ENCODE measurements at places on chromosomes 3 and 15.
A peak's percentile ranks its signal among the peaks of the same experiment; 100 is the strongest.

DNA sequence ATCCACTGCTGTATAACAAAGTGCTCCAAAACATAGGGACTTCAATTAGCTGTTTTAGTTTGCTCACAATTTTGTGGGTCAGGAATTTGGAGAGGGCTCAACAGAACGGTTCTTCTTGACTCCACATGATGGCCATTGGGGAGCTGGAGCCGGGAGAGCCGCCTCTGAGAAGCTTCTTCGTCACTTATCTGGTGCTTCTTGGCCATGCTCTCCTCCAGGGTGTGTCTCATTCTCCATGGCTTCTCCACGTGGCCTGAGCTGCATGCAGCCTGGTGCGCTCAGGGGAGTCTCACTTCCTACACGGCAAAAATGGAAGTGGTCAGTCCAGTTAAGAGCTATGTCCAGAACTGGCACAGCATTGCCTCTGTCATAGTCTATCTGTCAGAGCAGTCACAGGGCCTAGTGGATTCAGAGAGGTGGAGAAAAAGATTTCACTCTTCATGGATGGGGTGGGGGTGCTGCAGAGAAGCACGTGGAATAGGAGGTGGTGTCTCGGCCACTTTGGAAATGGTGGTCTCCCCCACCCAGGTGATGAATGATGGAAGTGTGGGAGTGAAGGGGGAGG lies 26.3 kb upstream of the PRR23E start:
- DNase-seq, result no peak

DNA sequence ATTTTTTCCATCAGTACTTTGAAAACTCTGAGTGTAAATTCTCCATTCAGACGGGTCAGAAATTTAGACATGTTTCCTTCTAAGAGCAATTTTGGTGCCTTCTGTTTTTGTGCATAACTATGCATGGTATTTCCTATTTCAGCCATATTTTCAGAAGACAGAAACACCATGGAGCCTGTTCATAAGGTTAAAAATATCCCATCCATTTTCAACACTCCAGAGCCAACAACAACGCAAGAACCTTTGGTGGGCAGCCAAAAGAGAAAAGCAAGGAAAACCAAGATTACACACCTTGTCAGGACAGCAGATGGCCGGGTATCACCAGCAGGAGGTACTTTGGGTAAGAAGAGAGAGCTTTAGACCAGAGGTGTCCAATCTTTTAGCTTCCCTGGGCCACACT lies 275.6 kb downstream of the BBX start:
- no peak for DNase-seq

DNA sequence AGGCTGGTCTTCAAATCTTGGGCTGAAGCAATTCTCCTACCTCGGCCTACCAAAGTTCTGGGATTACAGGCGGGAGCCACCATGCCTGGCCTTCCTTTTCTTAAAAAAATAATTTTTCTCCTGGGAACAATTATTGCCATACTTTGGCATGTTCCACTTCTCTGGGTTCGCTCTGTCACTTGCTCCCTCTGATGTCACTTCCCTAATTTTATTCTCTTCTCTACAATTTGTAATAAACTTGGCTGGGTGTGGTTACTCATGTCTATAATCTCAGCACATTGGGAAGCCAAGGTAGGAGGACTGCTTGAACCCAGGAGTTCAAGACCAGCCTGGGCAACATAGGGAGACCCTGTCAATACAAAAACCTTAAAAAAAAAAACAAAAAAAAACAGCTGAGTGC lies 6.1 kb upstream of the IMPDH2 start:
- no peak for DNase-seq

GRCh38 chr3:97778152-97778551 lies 13.6 kb downstream of the ARL6 start:
- DNase-seq, result no peak

- no peak for DNase-seq
Measured at GRCh38 chr15:41917767-41918430, 24.0 kb upstream of the SPTBN5 start.

- DNase-seq, result no peak
Measured at GRCh38 chr3:120289636-120290035, 4.6 kb upstream of the GPR156 start.

DNA sequence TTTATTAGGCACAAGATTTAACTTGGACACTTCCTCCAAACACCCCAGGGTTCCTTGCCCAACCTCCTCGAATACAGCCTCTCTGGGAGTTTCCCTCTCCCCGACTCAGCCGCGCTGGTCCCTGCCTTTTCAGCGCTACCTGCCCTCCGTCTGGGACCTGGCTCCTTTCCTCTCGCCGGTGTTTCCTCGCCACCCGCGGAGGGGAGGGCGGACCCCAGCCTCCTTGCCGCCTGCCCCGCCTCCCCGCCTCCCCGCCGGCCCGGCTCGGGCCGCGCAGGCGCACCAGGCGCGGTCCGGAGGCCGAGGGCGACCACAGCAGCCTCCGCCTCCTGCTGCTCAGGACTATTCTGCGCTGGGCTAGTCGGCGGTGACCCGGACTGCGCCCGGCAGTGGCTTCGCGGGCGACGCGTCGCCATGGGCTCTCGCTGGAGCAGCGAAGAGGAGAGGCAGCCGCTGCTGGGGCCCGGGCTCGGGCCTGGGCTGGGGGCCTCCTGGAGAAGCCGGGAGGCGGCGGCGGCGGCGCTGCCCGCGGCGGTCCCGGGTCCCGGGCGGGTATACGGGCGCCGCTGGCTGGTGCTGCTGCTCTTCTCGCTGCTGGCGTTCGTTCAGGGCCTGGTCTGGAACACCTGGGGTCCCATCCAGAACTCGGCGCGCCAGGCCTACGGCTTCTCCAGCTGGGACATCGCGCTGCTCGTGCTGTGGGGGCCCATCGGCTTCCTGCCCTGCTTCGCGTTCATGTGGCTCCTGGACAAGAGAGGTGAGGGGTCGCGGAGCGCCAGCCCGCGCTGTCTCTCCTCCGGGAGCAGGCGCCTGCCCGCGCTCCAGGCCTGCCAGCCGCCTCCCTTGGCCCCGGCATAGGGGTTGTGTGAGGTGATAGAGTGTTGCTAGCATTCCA lies at the start of gene SLC49A4:
TSS of gene SLC49A4 (plus strand) at position 291 of the 895 bp plus-strand sequence. CDS start at position 415, 124 bp downstream.
- peak; percentile 59 for DNase-seq

DNA sequence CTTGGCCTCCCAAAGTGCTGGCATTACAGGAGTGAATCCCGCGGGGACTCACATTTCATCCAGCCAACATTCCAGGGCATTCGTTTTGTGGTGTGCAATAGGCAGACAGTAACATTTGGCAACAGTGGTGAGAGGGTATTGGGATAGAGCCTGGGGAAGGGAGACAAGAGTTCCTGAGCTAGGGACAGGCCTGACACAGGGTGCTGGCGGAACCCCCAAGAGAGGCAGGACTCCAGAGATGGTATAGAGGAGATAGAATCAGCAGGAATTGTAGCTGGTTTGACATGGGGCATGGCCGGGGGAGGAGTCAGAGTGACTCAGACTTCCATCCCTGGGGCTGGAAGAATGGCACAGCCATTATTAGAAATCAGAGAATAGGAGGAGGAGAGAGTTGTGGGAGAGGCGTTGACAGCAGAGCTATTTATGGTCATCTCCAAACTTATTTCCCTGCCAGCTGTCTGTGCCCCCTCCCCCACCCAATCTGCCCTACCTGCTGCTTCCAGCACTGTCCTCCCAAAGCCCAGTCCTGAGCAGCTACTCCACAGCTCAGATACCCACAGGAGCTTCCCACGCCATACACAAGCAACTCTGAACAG lies 4.4 kb upstream of the IDH2 start:
- DNase-seq, result no peak

DNA sequence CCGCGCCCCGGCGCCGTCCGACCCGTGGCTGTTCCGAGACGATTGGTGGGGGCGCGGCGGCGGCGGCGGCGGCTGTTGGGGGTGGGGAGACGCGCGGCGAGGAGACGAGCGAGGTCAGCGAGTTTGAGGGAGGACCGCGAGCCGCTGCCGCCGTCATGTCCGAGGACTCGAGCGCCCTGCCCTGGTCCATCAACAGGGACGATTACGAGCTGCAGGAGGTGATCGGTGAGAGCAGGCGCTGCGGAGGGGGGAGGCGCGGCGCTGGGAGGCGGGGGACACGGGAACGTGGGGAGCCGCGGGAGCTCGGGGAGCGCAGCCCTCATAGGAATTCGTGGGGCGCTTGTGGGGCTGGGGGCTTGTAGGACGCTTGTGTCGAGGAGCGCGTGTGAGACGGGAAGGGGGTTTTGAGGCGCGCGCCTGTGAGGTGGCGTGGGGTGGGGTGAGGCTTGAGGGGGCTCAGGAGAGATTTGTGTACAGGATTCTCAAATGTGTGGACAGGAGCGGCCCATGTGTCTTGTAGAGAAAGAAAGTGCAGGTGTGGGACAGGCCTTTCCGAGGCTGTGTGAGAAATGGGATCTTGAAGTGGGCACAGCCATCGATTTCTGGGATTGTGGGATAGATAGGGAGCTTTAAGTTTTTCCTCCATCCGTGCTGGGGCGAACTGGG lies 518 bp downstream of the OXSR1 start:
- DNase-seq, result peak; percentile 32

- no peak for DNase-seq
Measured at GRCh38 chr3:126887686-126888085, 95.2 kb upstream of the PLXNA1 start.

- no peak for DNase-seq
Measured at GRCh38 chr15:70610541-70610940, 152.8 kb downstream of the UACA start.

DNA sequence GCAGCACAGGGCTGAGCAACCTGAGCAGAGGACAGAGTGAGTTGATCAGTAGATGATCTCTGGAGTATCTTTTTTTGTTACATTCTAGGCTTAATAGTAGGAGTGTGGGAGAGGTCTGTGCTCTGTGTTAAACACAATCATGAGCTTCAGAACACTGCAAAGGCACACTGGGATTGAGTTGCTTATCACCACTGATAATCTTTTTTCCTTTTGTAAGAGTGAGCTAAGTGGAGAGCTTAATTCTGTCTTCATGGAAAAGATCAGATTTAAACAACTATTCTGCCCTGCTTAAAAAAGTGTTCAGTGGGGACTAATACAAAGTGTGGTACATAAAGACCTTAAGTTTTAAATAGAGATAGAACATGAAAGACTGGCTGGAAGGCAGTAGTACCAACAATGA lies 1.1 kb downstream of the OR4F6 start:
- no peak for DNase-seq

DNA sequence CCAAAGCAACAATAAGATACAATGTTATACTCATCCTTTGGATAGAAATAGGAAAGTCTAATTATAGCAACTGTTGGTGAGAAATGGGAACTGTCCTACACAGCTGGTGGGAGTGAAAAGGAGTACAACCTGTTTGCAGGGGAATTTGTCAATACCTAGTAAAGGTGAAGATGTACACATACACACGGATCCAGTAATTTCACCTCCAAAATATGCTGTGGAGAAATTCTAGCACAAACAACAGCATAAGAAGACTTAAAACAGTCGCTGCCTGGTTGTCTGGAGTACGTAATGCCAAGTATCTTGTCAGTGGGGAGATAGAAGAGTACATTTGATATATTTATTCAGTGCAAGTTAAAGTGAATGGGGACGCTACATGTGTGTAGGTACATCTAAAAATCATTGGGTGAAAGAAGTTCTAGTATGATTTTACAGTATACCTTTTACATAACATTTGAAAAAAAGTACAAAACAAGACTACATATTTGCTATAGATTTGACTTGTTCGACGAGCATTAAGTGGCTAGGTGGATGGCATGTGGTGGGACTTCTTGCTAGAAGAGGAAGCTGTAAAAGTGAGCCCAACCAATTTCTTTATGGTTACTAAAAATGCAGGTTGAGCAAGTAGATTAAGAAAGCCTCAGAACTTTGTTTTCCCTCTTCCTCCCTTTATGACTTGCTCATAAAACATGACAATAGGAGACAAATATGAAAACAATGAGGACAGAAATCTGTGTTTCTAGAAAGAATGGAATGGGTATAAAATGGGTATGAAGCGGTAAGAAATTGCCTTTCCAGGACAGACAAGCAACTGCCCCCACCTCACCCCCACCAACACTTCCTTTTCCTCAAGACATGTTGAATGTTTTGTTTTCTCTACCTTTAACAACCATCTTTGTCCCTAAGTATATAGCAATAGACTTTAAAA lies 50.2 kb upstream of the CCR4 start:
- DNase-seq, result no peak

- DNase-seq, result no peak
Measured at GRCh38 chr3:177196456-177197040, 734 bp downstream of the TBL1XR1 start.

DNA sequence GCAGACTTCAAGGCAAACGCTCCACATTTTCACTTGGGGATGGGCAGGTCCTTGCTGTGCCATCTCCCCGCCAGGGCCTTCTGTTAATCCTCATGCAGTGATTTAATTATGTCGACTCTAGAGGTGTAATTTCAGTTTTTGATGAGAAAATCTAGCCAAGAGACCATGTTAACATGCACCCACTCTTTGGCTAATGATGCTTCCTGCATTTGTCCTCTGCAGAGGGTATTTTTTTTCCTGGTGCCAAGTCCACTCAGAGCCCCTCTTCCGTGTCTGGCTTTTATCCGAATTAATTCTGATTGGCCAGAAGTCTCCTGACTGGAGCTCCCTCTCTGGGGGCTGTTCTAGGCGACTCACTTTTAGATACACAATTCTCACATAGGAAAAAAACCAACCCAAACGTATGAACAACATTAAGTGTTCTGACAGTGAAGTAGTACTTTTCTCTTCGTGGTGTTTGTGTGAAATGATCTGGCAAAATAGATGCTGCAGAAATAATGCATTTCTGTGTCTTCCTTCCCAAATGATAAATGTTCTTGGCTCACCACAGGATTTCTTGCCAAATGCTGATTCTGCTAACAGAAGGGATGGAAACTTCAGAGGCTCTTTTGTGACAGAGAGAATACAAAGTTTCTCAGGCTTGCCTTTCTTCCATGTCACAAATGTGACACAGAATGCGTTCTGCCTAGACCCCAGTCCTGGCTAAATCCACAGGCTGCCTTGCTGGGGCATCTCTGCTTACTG lies 190.0 kb downstream of the CACNA2D3 start:
- no peak for DNase-seq

DNA sequence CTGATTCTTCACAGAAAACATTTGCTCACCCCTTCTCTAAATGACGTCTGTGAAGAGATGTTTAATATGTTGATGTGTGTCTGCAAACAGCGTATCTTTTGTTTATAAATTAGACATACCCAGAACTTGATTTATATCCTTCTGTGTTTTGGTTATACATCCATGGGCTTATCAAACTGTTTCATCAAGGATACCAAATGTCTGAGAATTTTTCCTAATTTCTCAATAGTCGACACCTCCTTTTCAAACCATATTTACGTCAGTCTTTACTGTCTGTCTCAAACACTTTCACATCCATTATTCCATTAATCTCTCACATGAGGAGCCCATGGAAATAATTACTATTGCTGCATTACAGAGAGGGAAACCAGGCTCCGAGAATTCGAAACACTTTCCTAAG lies 85.4 kb downstream of the FGF12 start:
- no peak for DNase-seq

DNA sequence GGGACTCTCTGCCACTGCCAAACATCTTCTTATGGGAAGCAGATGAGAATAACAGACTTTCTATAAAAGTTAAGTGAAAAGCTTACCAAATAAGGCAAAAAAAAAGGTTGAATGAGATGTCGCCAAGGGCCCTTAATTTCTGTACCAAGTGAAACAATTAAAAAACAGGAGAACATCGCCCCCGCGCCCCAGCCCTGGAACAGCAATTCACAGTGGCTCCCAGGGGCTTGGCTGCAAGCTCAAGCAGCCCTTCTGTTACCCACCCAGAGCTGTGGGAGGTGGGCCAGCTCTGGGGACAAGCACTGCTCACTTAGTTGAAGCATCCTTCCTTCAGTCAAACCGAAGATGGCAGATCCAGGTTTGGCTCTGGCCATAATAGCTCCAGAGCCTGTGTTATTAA lies 208.0 kb downstream of the ERC2 start:
- no peak for DNase-seq

- no peak for DNase-seq
Measured at GRCh38 chr15:78914027-78914764, 30.6 kb downstream of the CTSH start.

GRCh38 chr15:72285402-72285801 lies 13.0 kb upstream of the PARP6 start:
- no peak for DNase-seq

Data from activated CD4-positive, alpha-beta T cell treated with anti-CD3 and anti-CD28 coated beads, Interleukin-2, Interleukin-4, amounts not matched to agents 100 ng/mL and 50 ng/mL, durations not matched to agents 16 hours and 8 hours (primary cell).